ENCODE measurements at places on chromosomes 5 and 9. TPM values are rescaled to one million over a fixed set of nuclear protein-coding genes. Genes with fewer than 3 reads are reported as not detected.

- H3K4me3 ChIP-seq = no peak overlapping the region
- no peak for DNase-seq
- no peaks in the 10 kb centered on the region for H3K36me3 ChIP-seq
Observed at GRCh38 chr9:18786911-18787650, 245.9 kb downstream of the SAXO1 start.

DNA sequence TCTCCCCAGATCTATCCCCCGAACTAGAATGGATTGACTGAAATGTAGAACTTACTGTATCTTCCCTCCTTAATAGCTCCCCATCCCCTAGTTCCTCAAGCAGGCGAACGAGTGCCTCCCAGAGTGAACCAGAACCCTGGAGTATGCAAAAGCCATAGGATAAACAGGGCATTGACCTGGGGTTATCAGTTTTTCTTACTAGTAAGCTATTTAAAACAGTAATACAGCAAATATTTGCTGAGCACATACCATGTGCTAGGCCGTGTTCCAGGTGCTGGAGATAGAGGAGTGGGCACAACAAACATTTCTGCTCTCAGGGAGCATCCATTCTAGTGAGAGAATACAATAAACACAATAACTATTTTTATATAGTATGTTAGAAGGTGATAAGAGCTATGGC, 1.8 kb downstream of the SKP2 start:
- H3K36me3 ChIP-seq = no peaks in the 10 kb centered on the region
- H3K27me3 ChIP-seq = no peaks in the 10 kb centered on the region
- no peak overlapping the region for H3K27ac ChIP-seq
- H3K4me3 ChIP-seq = no peak overlapping the region
- no peak for DNase-seq

GRCh38 chr5:77172713-77173328, 37.7 kb upstream of the PDE8B start:
- H3K27ac ChIP-seq = no peak overlapping the region
- no peak for DNase-seq
- peaks cover 5% of the 10 kb centered on the region for H3K27me3 ChIP-seq

- no peaks in the 10 kb centered on the region for H3K4me1 ChIP-seq
- H3K27ac ChIP-seq = no peak overlapping the region
- no peak overlapping the region for H3K4me3 ChIP-seq
- no peaks in the 10 kb centered on the region for H3K27me3 ChIP-seq
Observed at GRCh38 chr9:92254381-92255337, 38.8 kb downstream of the IARS1 start.

DNA sequence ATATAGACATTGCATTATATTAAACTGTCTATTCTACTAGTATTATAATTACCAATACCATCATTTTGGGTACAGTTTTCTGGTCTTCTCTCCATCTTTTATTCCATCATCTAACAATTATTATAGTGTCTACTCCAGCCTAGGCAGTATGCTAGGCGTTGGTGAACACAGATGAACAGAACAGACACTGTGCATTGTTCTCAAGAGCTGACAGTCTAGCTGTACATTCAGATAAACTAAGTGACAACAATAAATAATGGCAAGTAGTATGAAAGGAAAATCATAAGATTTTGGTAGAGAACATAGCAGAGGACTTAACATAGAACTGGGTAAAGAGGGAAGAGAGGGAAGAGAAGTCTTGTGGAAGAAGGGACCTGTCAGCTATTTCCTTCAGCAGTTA, 12.5 kb upstream of the SGCD start:
- DNase-seq = no peak
- no peak overlapping the region for H3K27ac ChIP-seq
- no peaks in the 10 kb centered on the region for H3K4me1 ChIP-seq
- H3K27me3 ChIP-seq = no peaks in the 10 kb centered on the region

DNA sequence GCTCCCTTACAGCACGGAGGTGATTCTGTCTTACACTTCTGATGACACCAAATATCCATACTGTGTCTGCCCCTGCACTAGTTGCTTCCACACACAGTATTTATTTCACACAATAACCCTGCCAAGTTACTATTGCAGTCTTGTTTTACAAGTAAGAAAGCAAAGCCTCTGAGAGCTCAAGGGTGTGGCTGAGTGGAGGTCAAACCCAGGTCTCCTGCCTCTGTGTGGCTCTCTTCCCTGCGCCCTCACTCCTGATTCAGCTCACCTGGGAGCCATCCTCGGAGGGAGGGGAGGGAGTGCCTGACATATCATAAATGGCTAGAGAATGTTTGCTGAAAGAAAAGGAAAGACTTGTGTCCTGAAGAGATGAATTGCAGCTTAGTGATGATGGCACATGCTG, 41.0 kb downstream of the MVB12B start:
- no peak overlapping the region for H3K4me3 ChIP-seq
- H3K36me3 ChIP-seq = no peaks in the 10 kb centered on the region
- H3K27me3 ChIP-seq = no peaks in the 10 kb centered on the region
- no peaks in the 10 kb centered on the region for H3K4me1 ChIP-seq
- no peak overlapping the region for H3K27ac ChIP-seq

DNA sequence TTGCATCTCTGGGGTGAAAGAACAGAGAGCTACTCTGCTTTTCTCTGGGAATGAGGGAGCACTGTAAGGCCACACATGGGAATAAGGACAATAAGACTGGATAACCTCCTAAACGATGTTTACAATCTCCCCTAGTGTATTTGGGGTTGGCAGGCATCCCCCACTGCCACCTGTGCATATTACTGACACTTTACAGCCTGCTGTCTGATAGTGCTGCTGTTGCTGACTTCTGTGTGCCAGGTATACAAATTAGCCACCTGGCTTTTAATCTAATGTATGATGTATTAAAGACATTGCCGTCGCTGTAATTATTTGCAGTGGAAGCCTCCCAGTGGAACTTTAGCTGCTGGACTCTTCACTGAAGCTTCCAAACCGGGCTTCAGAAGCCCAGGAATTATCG, 4.4 kb upstream of the SHISAL2B start:
- H3K36me3 ChIP-seq = no peaks in the 10 kb centered on the region
- no peak for DNase-seq
- peaks cover 22% of the 10 kb centered on the region for H3K27me3 ChIP-seq
- H3K4me1 ChIP-seq = peaks cover 4% of the 10 kb centered on the region

DNA sequence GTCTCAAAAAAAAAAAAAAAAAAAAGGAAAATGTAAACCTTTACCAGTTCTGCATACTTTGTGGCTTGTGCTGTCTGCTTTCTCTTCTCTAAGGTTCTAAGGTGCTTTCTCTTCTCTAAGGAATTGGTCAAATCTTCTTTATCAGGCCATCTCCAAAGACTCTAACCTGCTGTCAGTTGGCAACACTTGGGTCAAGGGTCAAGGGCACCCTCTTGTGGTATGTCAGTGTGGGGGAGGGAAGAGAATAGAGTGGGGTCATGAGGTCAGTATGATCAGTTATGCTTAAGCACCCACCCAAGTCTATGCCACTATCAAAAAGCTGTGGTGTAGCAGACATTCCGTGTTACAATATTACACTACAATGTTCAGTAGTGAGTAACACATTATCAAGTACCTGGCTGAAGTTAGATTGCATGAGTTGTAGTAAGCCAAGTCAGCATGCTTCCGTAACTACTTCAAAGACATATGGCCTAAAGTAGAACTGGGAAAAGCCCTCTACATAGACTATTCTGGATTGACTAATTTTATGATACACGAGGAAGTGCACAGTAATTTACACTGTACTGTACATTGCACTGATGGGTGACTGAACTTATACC, 25.0 kb upstream of the CCL28 start:
- H3K27me3 ChIP-seq = no peaks in the 10 kb centered on the region
- peaks cover 9% of the 10 kb centered on the region for H3K4me1 ChIP-seq
- DNase-seq = no peak
- no peak overlapping the region for H3K27ac ChIP-seq

GRCh38 chr5:124963236-124963919, 216.9 kb upstream of the ZNF608 start:
- H3K27ac ChIP-seq = no peak overlapping the region
- H3K4me1 ChIP-seq = no peaks in the 10 kb centered on the region
- no peak overlapping the region for H3K4me3 ChIP-seq
- H3K27me3 ChIP-seq = no peaks in the 10 kb centered on the region

DNA sequence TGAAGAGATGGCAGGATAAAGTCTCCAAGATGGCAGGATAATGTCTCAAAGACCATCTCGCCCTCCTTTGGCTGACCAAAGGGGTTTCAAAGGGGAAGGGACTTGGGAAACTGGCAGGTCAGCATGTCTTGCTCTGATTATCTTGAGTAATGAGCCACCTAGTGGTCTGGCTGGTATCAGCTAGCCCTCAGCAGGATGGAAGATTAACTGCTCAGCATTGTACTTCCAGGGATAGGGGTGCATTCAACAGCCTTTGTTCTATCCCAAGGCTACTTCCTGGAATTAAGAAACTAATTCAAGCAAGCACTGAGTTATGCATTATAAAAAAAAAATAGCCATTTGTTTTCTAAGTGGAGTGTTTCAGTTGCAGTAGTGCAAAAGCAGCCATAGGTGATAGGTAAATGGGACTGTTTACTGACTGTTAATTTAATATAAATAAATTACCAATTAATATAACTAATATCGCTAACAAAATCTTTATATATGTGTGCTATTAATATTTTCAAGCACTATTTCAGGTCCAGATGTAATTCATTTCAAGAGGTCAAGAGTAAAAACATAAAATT, 555.5 kb downstream of the CDH9 start:
- no peaks in the 10 kb centered on the region for H3K4me1 ChIP-seq
- H3K4me3 ChIP-seq = no peak overlapping the region
- no peaks in the 10 kb centered on the region for H3K36me3 ChIP-seq

- H3K27me3 ChIP-seq = no peaks in the 10 kb centered on the region
- H3K4me1 ChIP-seq = no peaks in the 10 kb centered on the region
- no peaks in the 10 kb centered on the region for H3K36me3 ChIP-seq
- H3K4me3 ChIP-seq = no peak overlapping the region
Observed at GRCh38 chr9:109734814-109735213, 45.2 kb upstream of the PALM2AKAP2 start.

Gene PDGFRB
- 54.8 TPM for total RNA-seq

Gene CNOT6
- total RNA-seq = 8.7 TPM

Gene HBEGF
- total RNA-seq = 0.54 TPM

Gene PCDH12
- 16.3 TPM for total RNA-seq

Gene FABP6
- not detected for total RNA-seq

Gene CER1
- not detected for total RNA-seq

Measured in adrenal gland (tissue), 19 donors.